Activated CD8-positive, alpha-beta memory T cell treated with anti-CD3 and anti-CD28 coated beads for 1 hour (primary cell): ENCODE measurements at places on chromosomes 7 and 10.

GRCh38 chr7:16317406-16317805 is 103.9 kb downstream of the CRPPA start:
- DNase-seq = no peak

DNA sequence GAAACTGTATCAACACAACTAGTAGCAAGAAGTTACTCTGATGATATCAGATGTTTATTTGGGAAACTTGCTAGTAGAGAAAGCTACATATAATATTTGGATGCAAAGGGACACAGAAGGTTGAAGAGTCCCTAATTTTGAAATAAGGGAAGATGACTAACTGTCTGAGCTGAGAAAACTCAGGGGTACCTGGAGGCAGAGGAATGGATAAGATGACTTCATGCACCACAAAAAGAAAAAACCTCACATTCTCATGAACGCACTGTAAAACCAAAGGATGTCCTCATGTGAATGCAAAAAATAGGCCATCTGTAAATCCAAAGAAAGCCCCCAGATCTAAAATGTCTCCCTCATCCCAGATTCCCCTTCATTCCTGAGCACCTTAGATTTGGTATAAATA is 29.3 kb downstream of the PRSS2 start:
- no peak for DNase-seq

DNA sequence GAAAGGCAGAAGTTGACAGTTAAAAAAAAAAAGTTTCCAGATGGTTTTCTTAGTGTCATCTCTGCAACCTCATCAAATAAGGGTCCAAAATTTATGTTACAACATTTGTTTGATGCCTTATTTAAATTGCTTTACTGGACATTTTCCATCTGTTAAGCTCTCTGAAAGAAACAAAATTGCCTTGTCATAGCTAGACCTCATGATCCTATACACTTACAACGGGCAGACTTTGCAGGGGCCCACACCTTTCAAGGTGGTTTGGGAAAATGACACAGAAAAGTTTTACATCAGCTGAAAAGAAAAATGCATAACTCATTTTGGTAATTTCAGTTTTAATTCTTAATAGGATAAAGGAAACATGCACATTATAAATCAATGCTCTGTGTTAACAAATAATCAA is 1.4 kb upstream of the TES start:
- DNase-seq = no peak

- peak; percentile 5 for DNase-seq
Measured at GRCh38 chr7:134710854-134711624, 64.4 kb downstream of the BPGM start.

DNA sequence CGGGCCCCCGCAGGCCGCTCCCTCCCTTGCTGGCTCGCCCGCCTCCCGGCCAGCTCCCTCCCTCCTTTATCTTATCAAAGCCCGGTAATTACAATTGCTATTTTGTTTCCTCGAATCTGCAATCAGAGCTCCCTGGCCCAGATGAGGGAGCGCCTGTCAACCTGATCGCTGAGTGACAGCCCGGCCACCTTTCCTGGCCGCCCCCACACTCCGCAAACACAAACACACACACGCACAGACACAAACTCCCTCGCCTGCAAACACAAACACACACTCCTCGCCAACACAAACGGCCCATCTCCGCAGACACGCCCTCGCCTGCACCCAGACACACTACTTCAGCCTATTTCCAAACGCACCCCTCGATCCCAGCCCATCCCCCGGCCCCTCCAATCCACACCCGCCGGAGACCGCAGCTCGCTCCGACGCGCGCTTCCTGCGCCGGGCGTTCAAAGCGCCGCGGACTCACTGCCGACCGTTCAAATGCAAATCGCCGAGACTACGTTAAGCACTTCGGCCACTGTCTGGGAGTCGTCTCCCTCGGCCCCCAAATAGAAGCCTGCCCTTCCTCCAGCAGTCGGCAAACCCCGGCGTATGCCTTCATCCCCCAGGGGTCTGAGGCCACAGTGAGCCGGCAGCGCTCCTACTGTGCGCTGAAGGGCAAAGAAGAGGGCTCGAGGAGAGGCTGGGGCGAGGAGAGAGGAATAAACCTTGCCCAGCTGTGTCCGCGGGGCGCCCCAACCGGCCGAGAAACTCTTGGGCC is 3.0 kb upstream of the FGF8 start:
- DNase-seq = no peak

DNA sequence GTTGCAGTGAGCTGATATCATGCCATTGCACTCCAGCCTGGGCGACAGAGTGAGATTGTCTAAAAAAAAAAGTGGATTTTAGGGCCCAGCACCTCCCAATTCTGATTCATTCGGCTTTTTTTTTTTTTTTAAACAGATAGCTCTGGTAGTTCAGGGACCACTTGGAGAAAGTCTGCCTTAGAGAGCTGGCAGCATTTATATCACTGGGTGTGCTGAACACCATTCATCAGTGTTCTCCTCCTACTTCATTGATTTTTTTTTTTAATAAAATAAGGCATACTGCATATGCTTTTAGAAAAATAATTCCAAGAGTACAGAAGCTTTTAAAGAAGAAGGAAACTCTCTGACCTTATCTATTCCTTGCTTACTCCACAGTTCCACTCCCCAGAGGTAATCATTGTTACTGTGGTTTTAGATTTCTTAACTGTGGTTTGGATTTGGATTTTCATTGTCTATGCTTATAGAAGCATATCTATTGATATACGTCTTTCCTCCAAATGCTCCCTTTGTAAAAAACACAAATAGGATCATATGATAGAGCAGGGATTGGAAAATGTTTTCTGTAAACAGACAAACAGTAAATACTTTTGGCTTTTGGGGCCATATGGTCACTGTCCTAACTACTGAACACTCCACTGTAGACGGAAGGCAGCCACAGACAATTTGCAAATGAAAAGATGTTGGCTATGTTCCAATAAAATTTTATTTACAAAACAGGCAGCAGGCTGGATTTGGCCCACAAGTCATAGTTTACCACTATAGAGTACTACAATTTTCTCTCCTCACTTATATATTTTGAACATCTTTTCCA is 21.1 kb upstream of the SAR1A start:
- no peak for DNase-seq

DNA sequence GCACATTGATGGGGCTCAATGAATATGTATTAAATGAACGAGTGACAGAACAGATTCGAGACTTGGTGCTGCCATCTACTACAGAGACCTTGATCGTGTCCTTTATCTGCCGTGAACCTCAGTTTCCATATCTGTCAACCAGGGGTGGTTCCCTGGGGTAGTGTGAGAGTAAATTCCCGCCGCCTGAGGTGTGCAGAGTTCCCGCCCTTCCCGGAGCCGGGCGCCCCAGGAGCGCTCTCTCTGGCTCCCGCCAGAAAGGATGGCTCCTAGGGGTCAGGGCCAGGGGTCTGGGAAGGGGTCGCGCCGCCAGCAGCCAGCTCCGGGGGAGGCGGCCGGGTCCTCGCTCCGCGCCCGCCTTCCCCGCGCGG is 333 bp upstream of the PLCE1 start:
- DNase-seq = no peak

DNA sequence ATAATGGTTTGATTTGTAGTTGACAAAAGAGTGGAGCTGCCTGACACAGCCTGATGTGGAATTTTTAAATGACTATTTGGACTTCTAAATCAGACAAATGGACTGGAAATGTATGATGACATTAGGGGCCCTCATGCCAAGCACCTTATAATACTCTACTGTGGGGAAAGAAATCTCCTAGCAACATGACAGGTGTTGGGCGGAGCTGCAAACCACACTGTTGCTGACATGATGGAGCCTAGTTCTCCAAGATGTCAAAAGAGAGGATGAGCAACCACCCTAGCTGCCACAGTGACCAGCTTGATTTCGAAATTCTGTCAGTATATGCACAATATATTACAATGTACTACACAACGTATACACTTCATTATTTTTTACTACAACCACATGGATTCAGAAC is 65.8 kb downstream of the RHOBTB1 start:
- DNase-seq = no peak

- no peak for DNase-seq
Measured at GRCh38 chr10:86264481-86265231, 101.9 kb downstream of the GRID1 start.

- DNase-seq = no peak
Measured at GRCh38 chr10:84397735-84398144, 69.4 kb downstream of the CCSER2 start.

DNA sequence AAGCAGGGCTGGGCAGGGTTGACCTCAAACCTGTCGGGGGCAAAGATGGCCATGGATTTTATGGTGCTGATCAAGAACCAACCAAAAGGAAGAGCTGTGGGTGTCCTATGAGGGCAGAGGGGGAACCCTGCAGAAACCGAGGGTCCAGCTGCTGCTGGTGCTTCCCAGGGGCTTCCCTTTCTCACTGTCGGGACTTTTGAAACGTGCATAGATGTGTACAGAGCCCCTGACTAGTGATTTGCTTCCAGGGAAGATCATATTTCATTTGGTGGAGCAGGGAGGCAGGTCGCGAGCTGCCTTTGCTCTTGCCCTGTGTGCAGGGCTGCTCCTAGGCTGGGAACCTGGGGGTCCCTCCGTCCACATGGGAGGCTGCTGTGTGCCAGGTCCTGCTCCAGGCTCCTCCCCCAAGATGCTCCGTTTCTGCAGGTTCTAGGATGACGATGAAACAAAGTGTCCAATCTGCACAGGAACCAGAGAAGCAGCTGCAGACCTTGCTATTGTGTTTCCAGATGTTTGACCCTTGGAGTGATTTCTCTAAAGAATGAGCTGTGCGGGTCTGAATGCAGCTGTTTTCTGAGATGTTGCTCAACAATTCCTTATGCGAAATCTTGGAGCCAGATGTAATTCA is 9.4 kb upstream of the INPP5A start:
- no peak for DNase-seq

- DNase-seq = no peak
Measured at GRCh38 chr10:109906316-109906715, 17.0 kb downstream of the XPNPEP1 start.

DNA sequence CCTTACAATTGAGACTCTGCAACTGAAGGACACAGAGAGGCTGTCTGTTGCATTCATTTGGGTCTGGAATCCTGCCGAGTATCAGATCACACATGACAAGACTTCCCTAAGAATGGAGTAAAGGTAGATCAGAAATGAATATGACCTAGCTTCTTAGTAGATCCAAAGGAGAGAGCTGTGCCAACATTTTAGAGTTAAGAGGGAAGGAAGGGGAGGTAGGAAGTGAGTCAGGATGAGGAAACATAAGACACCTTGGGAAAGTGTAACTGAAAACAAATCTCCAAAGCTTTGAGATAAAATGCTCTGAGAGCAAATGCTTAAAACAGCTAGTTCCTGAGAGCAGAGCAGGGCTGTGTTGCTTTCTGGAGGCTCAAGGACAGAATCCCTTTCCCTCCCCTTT is 6.1 kb upstream of the SLC25A13 start:
- no peak for DNase-seq

- DNase-seq = no peak
Measured at GRCh38 chr7:149877890-149878522, 4.2 kb downstream of the ATP6V0E2 start.

DNA sequence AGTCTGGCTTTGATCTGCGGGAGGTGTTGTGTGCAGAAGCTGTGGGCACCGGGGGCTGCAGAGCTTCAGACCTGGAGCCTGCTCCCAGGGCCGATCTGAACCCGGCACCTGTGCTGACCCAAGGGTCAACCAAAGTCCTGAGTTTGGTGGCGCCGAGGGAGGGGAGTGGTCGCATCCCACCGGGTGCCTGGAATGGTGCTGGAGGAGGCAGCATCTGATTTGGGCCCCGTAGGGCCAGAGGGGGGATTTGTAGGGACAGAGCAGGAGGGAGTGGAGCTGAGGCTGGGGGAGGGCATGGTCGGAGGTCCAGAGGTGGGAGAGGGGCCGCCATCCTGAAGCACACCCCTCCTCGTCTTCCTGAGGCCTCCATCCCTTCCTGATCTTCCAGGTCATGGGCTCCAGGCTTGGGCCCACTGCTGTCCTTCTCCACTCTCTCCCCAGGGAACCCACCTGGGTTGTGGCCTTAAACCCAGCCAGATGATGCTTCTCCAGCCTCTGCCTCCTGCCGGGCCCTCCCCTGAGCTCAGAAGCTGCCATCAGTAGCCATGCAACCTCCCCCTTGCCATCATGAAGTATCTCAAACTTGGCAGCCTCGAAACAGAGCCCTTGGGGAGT is 112.9 kb downstream of the LHPP start:
- DNase-seq = no peak
